ENCODE measurements at places on chromosomes 3 and 15. TPM values are rescaled to one million over a fixed set of nuclear protein-coding genes. Genes with fewer than 3 reads are reported as not detected.

GRCh38 chr3:125375950-125376679 is 990 bp upstream of the ZNF148 start:
- no peaks in the 10 kb centered on the region for H3K27me3 ChIP-seq
- peak overlapping the region; percentile 95 for H3K4me3 ChIP-seq
- peaks cover 22% of the 10 kb centered on the region for H3K4me1 ChIP-seq
- H3K27ac ChIP-seq: peak overlapping the region; percentile 97

GRCh38 chr3:3191675-3192285 is 12.3 kb upstream of the CRBN start:
- peak overlapping the region; percentile 81 for H3K27ac ChIP-seq
- no peaks in the 10 kb centered on the region for H3K36me3 ChIP-seq
- peaks cover 30% of the 10 kb centered on the region for H3K4me1 ChIP-seq
- H3K27me3 ChIP-seq: no peaks in the 10 kb centered on the region

GRCh38 chr3:4712109-4712508 is 219.0 kb downstream of the ITPR1 start:
- H3K4me1 ChIP-seq: peaks cover 11% of the 10 kb centered on the region
- DNase-seq: no peak
- peaks cover 41% of the 10 kb centered on the region for H3K36me3 ChIP-seq

- no peak overlapping the region for H3K4me3 ChIP-seq
- no peaks in the 10 kb centered on the region for H3K4me1 ChIP-seq
- H3K27me3 ChIP-seq: no peaks in the 10 kb centered on the region
- H3K27ac ChIP-seq: no peak overlapping the region
Measured at GRCh38 chr3:111758642-111759041, 100.4 kb upstream of the PHLDB2 start.

DNA sequence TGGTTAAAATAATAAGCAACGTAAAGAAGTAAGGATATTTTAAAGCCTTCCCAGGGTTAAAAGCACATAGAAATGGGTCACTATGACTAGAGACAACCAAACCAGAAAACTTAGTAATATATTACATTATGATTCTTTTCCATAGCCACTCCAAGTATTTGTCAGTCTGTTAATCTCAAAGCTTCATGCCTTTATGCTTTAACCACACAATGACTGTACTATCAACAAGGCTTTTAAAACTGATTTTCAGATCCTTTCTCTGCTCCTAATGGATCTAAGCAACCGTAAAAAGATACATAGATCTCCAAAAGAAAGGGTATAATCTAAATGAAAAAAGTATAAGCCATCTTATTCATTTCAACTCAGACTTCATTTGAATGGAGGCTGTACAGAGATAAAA is 14.4 kb downstream of the SECISBP2L start:
- H3K27me3 ChIP-seq: no peaks in the 10 kb centered on the region
- peaks cover 3% of the 10 kb centered on the region for H3K4me1 ChIP-seq
- H3K4me3 ChIP-seq: no peak overlapping the region
- H3K36me3 ChIP-seq: peaks cover 12% of the 10 kb centered on the region
- no peak overlapping the region for H3K27ac ChIP-seq
- DNase-seq: no peak

The DPPA4 gene
- 1.4 TPM for total RNA-seq

DNA sequence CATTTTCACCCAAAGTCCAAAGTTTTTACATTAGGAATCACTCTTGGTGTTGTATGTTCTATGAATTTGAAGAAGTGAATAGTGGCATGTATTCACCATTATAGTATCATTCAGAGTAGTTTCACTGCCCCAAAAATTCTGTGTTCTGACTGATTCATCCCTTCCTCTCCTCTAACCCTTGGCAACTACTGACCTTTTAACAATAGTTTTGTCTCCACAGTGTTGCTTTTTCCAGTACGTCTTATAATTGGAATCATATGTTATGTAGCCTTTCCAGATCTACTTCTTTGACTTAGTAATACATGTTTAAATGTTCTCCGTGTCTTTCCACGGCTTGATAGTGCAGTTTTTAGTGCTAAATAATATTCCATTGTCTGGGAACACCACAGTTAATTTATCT is 379.0 kb upstream of the SGO1 start:
- no peaks in the 10 kb centered on the region for H3K4me1 ChIP-seq
- no peak overlapping the region for H3K27ac ChIP-seq
- DNase-seq: no peak
- H3K27me3 ChIP-seq: no peaks in the 10 kb centered on the region

DNA sequence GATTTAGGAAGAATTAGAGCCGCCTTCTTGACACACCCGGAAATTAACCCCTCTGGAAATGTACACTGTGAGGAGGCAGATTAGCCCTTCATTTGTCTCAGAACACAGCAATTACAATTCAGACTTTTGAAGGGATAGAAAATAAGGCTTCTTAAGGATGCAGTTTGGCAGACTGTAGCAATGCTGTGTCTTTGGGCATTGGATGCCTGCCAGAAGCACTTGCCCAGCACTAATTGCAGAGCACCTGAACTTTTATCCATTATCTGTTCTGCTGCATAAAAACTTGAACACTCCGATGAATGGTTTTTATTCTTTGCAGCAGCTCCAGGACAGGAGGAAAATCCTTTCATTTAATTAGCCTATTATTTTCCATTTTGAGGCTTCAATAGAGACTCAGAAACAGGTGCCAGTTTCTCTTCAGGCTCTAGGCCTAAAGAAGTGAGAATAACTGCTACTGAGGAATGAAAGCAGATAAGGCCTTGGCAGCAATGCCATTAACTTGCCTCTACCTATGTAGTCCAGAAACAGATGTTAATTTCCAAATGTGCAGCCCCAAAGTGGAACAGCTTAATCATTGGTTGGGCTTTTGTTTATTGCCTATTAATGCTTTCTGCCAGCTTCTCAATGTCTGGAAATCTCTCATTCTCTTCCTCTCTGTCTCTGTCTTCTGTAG is 418.5 kb downstream of the NSUN3 start:
- no peak overlapping the region for H3K4me3 ChIP-seq
- no peak overlapping the region for H3K27ac ChIP-seq
- H3K4me1 ChIP-seq: no peaks in the 10 kb centered on the region
- no peaks in the 10 kb centered on the region for H3K36me3 ChIP-seq
- DNase-seq: no peak

The HYKK gene
- 2.2 TPM for total RNA-seq

DNA sequence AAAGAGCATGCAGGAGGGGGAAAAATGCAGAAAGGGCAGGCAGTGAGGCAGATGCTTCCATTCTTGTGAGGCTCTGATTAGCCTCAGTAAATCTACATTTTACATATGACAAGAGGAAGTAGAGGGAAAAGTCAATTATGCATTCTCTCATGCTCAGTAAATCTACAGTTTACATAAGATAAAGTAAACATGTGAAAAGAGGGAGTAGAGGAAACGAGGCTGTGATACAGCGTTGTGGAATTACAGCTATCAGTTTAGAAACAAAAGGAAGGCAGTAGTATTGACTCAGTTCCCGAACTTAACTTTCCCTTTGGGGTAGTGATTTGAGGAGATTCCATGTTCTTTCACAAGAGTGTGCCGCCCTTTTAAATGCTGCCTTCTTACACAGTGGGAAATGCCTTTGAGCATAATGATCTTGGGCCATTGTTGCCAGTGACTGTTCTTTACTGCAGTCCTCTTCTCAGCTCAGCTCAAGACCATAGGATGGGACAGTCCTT is 39.3 kb downstream of the OSTN start:
- no peak overlapping the region for H3K4me3 ChIP-seq
- no peak overlapping the region for H3K27ac ChIP-seq
- no peak for DNase-seq
- no peaks in the 10 kb centered on the region for H3K4me1 ChIP-seq
- H3K36me3 ChIP-seq: no peaks in the 10 kb centered on the region

All from activated CD8-positive, alpha-beta T cell treated with anti-CD3 and anti-CD28 coated beads for 36 hours (primary cell).